ENCODE measurements at places on chromosomes 1 and 21.

DNA sequence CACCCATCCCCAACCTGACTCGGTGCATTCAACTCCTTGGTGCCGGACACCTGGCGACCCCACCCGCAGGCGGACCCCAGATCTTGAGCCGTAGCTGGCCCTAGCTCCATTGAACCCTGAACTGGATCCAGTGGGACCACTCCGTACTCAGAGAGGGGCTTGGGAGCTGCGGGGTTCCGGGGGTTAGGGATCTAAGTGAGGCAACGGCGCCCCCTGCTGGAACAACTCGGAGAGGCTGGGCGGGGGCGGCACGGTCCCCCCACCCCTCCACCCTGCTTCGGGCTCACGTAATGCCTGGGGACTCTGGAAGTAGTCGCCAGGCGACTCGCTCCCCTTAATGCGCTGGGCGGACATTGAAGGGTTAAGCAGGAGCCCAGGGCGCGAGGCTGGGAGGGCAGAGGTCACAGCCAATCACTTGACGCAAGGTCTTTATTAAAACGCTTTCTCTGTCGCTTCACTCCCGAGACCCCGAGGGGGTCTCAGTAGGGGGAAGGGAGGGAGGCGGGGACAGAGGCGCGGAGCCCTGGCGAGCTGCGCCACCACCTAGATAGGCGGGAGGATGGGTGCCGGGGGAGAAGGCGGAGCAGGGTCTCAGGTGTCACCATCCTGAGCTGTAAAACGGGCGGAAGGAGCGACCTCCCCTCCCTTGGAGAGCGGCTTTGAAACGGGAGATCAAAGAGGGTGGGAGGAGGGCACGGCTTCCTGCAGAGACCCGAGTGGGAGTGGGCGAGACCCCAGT is 704 bp upstream of the CRABP2 start:
- DNase-seq, result peak; percentile 61

DNA sequence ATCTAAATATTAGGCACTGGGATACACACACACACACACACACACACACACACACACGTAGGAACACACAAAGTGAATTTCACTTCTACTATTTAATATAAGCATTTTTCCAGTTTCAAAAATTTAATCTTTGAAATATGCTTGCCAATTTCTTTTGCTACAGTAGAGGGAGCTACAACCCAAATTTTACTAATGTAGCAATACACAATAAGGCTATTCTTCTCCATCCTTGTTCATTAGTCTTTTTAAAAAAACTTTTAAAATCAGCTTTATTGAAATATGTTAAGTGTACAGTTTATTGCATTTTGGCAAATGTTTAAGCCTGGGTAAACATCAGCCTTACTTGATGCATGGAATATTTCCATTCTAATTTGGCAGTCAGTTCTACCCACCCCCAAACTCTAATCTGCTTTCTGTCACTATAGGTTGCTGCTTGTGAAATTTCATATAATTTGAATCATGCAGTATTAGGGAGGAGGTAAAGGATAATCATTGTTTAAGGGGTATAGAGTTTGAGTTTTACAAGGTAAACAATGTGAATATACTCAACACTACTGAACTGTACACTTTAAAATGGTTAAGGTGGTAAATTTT is 93.0 kb upstream of the TENT5C start:
- DNase-seq, result no peak

GRCh38 chr1:211320980-211321379 is 5.7 kb upstream of the TRAF5 start:
- DNase-seq, result no peak

- peak; percentile 70 for DNase-seq
Observed at GRCh38 chr1:92968138-92969032, 7.1 kb upstream of the DIPK1A start.

DNA sequence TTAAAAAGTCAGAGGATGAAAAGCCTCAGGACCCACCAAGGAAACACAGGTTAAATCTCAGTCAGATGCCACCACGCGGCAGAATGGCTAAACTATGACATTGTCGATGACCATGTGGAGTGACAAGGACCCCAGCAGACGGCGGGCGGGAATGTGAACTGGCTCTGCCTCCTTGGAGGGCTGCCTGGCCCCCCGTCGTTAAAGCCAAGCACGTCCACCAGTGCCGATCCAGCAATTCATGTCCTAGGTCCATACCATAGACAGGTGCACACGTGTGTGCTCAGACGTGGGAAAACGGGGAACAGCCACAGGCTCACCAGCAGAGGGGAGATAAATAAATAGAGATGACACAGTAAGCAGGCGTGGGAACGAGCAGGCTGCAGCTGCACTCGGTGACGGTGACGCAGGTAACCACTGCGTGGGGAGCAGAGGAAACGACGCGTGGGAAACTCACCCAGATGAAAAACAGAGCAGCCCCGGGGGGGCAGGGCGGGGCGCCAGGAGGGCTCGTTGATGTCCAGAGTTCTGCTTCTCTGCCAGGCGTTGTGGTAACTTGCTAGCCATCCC is 28.3 kb upstream of the PCBP3 start:
- DNase-seq, result peak; percentile 92

GRCh38 chr1:169044296-169044695 is 62.2 kb upstream of the ATP1B1 start:
- peak; percentile 56 for DNase-seq

GRCh38 chr1:188670837-188671236 is 1806.8 kb downstream of the BRINP3 start:
- DNase-seq, result no peak

DNA sequence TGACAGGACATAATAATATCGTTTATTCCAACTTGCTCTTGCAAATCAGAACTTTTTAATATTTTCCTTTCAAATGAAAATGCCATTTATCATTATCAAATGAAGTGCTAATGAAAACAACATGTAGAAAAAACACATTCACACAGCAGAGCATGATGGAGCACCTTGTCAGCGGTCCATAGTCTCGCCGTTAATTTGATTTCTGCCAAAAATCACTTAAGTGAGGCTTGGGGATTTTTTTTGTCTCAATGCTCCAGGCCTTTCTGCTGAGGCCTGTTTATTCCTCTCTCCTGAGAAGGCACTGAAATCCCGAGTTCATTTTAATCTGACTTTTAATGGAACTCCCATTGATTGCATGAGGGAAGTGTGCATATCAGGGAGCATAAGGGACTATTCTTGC is 122.5 kb downstream of the ELAVL4 start:
- no peak for DNase-seq

GRCh38 chr1:173113015-173113741 is 62.4 kb upstream of the TNFSF18 start:
- DNase-seq, result no peak

- DNase-seq, result no peak
Observed at GRCh38 chr1:98021126-98021525, 100.3 kb upstream of the DPYD start.

- DNase-seq, result no peak
Observed at GRCh38 chr1:219882096-219882495, 46.3 kb downstream of the SLC30A10 start.

DNA sequence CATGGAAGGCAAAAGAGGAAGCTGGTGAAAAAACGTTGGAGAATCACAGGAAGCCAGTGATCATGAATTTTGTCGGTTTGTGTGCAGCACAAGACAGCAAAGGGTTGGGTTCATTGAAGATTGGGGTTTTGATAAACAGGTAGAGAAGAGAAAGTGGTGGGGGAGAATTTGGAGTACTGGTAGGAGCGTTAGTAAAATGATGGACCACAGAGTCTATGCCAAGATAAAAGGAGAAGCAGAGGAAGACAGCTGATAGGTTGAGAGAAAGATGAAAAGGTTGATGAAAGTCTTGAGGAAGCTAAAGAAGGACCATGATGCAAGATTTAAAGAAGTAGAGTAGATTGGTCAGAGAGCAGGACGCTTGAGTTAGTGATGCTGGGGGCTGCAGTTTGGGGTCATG is 156.8 kb upstream of the POU3F1 start:
- DNase-seq, result no peak

- DNase-seq, result no peak
Observed at GRCh38 chr1:41383094-41383852, 22.0 kb downstream of the FOXO6 start.

DNA sequence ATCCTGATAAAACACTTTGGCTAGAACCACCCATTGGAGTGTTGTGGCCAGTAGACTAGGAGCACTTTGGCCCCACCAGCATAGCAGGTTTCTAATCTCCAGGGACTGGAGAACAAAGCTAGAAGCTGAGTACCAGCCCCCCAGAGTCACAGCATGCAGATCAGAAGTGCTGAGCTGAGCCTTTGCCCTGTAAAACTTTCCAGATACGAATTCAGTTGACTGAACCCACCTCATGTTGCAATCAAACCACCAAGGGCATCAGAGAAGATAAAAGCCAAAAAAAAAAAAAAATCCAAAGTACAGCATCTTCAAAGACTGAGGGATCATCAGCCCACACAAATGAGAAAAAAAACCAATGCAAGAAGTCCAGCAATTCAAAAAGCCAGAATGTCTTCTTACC is 8.7 kb upstream of the CD53 start:
- no peak for DNase-seq

GRCh38 chr1:98516306-98516705 is 145.2 kb upstream of the SNX7 start:
- DNase-seq, result no peak

GRCh38 chr1:2032737-2033136 is 13.6 kb downstream of the GABRD start:
- DNase-seq, result no peak

- DNase-seq, result no peak
Observed at GRCh38 chr1:10646347-10646861, 150.0 kb downstream of the CASZ1 start.

DNA sequence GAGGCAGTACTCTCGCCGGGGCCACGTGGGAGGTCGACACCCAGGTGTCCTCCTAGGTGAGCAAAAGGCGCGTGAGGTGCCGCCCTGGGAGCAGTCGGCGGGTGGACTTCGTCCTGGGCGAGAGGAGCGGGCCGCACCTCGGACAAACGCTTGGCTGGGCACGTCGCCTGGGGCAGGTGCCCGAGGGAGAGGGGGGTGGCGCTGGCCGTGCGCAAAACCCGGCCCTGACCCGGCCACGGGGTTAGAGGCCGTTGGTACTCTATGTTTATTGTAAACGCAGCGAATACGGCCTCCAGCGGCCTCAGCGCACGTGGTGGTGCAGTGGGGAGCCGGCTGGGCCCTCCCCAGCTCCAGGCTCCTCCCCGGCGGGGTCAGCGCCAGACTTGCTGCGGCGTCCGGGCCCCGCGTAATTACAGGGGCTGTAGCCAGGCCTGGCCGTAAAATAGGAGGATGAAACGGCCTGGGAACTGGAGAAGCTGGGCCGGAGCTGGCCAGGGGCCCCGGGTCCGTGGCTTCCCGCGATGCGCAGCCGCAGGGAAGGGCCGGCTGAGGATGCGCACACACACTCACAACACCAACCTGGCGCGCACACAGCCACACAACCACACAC is 1.6 kb upstream of the EFNA1 start:
- no peak for DNase-seq

- no peak for DNase-seq
Observed at GRCh38 chr1:101847626-101848025, 149.1 kb downstream of the OLFM3 start.

DNA sequence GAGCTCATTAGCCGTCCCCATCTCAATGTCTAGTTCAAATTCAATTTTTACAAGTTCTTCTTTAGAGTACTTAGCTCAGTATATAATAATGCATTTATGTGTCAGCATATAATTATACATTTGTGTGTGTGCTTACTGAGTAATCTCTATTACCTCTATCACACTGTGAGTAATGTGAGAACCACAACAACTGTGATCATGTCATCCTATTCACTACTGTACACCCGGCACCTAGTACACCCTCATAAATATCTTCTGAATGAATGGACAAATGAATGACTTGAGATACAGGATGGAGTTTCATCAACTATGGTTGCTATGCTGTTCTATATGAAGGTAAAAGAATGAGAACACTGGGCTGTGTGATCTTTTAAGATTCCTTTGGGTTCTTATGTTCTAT is 124.0 kb downstream of the GPATCH2 start:
- DNase-seq, result no peak

GRCh38 chr1:43803646-43804045 is 96.3 kb downstream of the ST3GAL3 start:
- DNase-seq, result no peak

DNA sequence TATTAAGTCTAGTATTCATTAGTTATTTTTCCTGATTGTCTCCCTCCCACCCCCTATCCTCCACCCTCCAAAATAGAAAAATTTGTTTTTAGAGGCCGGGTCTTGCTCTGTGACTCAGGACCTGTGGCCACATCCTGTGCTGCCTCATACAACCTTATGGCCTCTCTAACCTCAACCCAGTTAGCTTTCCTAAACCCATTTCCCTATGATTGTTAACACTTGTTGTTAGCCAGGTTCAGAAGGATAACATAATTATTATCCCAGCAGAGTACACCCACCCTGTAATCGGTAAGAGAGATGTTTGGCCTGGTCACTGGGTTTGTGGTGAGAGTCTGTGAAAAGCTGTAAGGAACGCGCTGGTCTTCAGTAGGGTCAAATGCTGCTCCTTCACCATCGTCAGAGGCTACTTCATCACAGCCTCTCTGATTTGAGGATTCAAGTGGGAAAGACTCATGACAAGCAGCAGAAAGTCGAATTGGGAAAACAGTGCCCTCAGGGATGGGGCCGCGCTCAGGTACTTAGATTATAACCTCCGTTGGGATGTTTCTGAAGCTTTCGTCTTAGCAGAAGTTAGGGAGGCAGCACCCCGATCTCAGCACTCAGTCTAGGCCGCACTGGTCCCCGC is 35.9 kb upstream of the HMGN1 start:
- no peak for DNase-seq
